ENCODE measurements at places on chromosomes 16 and 17.

- DNase-seq = no peak
These were observed 70.4 kb downstream of the IL21R start for GRCh38 chr16:27472091-27473020.

DNA sequence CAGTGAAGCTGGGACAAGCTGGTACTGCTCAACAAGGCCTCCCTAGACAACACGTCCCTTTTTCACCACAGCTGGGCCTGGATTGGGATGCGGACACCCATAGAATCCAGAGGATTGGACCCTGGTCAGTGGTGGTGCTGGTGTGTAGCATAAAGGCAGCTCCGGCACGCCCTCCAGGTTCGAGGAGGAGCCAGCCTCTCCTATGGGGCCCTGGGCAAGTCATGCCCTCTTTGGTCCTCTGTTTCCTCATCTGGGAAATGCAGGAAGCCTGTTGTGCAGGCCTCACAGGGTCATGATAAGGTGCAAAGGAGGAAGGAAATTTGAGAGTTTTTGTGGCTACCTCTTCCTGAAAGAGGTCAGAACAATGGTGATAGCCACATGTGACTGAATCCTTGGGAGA, 1741.7 kb downstream of the TP53TG3F start:
- no peak for DNase-seq

GRCh38 chr17:76038050-76038449, 10.9 kb upstream of the EVPL start:
- no peak for DNase-seq

GRCh38 chr16:17532338-17532995, 61.7 kb upstream of the XYLT1 start:
- no peak for DNase-seq

GRCh38 chr17:38915639-38915995, 9.8 kb upstream of the LASP1NB start:
- DNase-seq = no peak

DNA sequence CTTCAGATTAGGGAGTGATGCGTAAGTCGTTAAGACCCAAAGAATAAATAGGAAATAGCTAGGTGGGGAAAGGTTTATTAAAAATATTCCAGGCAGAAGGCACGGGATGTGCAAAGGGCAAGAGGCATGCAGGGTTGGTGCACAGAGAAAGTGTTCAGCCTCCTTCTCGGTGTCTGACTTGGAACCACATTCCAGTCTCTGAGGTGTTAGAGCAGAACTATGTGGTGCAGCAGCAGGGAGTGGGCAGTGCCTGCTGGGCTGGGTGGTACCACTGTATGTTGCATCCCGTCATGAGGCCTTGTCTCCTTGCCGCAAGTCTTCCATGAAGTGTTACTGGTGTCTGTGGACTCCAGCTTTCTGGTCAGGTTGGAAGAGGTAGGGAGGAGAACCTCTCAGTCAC, 11.1 kb downstream of the NKD1 start:
- DNase-seq = no peak

- no peak for DNase-seq
These were observed 219.0 kb downstream of the CPPED1 start for GRCh38 chr16:12584488-12585233.

DNA sequence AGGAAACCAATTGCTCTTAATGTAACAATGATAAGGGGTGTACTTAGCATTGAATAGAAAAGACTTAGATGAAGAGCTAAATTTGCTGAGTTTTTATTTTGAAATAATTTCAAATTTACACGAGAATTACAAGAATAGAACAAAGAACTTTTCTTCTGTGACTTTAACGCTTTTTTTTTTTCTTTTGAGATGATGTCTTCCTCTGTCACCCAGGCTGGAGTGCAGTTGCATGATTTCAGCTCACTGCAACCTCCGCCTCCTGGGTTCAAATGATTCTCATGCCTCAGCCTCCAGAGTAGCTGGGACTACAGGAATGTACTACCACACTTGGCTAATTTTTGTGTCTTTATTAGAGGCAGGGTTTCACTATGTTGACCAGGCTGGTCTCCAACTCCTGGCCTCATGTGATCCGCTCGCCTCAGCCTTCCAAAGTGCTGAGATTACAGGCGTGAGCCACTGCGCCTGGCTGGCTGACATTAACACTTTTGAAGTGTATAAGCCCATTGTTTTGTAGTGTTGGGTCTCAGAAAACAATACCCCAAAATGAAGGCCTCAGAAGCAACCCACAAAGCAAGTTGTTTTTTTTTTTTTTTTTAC, 2.1 kb downstream of the TEN1 start:
- DNase-seq = no peak
